ENCODE measurements at places on chromosomes 1 and 21. TPM values are rescaled to one million over a fixed set of nuclear protein-coding genes. Genes with fewer than 3 reads are reported as not detected.

GRCh38 chr1:43930168-43930948, 3.2 kb upstream of the ARTN start:
- H3K4me3 ChIP-seq = no peak overlapping the region
- H3K27ac ChIP-seq = no peak overlapping the region
- peaks cover 19% of the 10 kb centered on the region for H3K27me3 ChIP-seq
- no peak for DNase-seq

GRCh38 chr1:101382135-101382534, 145.3 kb downstream of the S1PR1 start:
- no peaks in the 10 kb centered on the region for H3K27me3 ChIP-seq
- DNase-seq = no peak
- no peak overlapping the region for H3K4me3 ChIP-seq
- H3K4me1 ChIP-seq = no peaks in the 10 kb centered on the region
- no peak overlapping the region for H3K27ac ChIP-seq

DNA sequence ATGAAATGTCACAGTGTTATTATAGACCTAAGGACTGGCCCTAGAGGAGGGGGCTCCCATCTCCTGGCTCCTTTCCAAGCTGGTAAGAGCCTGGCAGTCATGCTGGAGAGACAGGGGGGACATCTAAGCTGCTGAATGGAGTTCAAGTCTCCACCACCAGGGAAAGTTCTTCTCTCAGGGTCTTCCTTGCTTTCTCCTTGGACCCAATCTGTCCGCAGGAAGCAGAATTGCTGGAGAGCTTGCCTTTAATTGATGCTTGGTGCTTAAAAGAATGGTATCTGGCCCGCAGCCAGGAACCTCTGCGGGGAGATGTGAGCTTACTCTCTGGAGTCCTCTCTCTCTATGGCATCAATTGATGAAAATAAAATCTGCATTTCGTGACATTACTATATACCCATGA, 25.1 kb downstream of the IRF2BP2 start:
- H3K27ac ChIP-seq = peak overlapping the region; percentile 67
- H3K4me1 ChIP-seq = peaks cover 41% of the 10 kb centered on the region
- peak; percentile 82 for DNase-seq
- no peak overlapping the region for H3K4me3 ChIP-seq
- no peaks in the 10 kb centered on the region for H3K36me3 ChIP-seq

GRCh38 chr21:42679319-42680057, 26.1 kb downstream of the PDE9A start:
- peaks cover 48% of the 10 kb centered on the region for H3K36me3 ChIP-seq
- peaks cover 60% of the 10 kb centered on the region for H3K4me1 ChIP-seq
- no peaks in the 10 kb centered on the region for H3K27me3 ChIP-seq
- no peak for DNase-seq

The ACTN2 gene
- 5.1 TPM for total RNA-seq

The LAMC1 gene
- total RNA-seq = 174 TPM
